ENCODE measurements at places on chromosomes 2 and 18.

- no peaks in the 10 kb centered on the region for H3K27me3 ChIP-seq
- H3K36me3 ChIP-seq: no peaks in the 10 kb centered on the region
- no peak for DNase-seq
Measured at GRCh38 chr2:230888824-230889400, 24.2 kb downstream of the ITM2C start.

DNA sequence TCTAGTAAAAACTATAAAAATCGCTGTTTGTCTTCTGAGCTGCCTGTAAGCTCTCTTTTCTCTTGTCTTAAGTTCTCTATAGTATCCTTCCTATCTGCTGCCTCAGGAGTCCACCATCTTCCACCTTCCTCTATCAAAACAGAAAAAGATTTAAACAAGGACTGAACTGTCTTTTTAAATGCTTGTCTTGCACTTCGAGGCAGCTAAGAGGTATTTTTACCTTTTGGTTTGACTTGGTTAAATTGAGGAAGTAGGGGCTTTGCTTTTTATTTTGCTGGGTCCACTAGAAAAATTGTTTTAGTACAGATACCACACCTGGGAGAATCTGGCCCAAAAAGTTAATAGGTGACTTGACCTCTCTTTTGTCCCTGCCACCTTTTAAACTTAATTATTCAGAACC is 12.2 kb downstream of the SESTD1 start:
- H3K36me3 ChIP-seq: no peaks in the 10 kb centered on the region
- no peak overlapping the region for H3K27ac ChIP-seq

DNA sequence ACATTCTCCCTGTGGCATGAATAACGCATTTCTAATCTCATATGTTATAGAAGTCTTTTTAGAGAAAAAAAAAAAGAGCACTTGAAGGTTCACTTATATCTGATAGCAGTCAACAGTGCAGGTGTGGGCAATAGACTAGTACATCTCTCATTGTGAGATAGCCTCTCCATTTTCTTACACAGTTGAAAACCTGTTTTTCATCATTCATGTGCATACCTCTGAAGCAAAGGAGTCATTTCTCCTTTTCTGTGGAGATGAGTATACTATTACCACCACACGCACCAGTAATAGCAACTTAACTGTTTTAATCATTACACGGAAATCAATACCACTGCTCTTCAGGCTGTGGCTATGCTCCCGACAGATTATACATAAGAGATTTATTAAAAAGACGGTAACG is 1653.3 kb upstream of the TMEFF2 start:
- no peaks in the 10 kb centered on the region for H3K36me3 ChIP-seq
- no peak overlapping the region for H3K4me3 ChIP-seq
- no peak overlapping the region for H3K27ac ChIP-seq
- H3K27me3 ChIP-seq: no peaks in the 10 kb centered on the region

GRCh38 chr2:24836206-24836605 is 43.0 kb downstream of the CENPO start:
- H3K27me3 ChIP-seq: no peaks in the 10 kb centered on the region
- no peak overlapping the region for H3K4me3 ChIP-seq
- no peak for DNase-seq

GRCh38 chr2:95526360-95527341 is 42.1 kb upstream of the TRIM43B start:
- H3K4me1 ChIP-seq: peaks cover 15% of the 10 kb centered on the region
- H3K27ac ChIP-seq: peak overlapping the region; percentile 84
- H3K36me3 ChIP-seq: no peaks in the 10 kb centered on the region
- H3K4me3 ChIP-seq: peak overlapping the region; percentile 59
- H3K27me3 ChIP-seq: no peaks in the 10 kb centered on the region

DNA sequence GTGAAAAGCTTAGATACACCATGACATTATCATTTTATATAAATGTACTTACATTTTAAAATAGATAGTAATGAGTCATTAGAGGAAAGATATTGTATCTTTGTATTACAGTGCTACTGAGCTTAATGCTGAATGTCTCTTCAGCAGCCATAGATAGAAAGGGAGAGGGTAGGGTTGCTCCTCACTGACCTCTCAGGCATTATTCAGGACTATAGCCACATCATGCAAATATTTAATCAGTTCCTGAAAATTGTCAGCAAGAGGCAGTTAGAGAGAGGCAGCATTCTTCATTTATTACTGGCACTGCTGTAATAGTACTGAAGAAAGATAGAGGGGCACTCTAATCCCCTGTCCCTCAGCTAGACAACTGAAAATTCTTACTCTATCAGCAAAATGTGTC is 242.0 kb upstream of the TANK start:
- peak overlapping the region; percentile 31 for H3K27ac ChIP-seq
- no peaks in the 10 kb centered on the region for H3K36me3 ChIP-seq
- H3K4me1 ChIP-seq: peaks cover 24% of the 10 kb centered on the region
- H3K27me3 ChIP-seq: no peaks in the 10 kb centered on the region
- H3K4me3 ChIP-seq: no peak overlapping the region
- no peak for DNase-seq

All from heart left ventricle (tissue), 16 donors.